Psoas muscle (tissue), 8 donors: ENCODE measurements at places on chromosomes 6 and 20. TPM values are rescaled to one million over a fixed set of nuclear protein-coding genes. Genes with fewer than 3 reads are reported as not detected.

- no peak for DNase-seq
- H3K27me3 ChIP-seq: peaks cover 52% of the 10 kb centered on the region
- H3K4me3 ChIP-seq: no peak overlapping the region
- H3K27ac ChIP-seq: no peak overlapping the region
Observed at GRCh38 chr6:137490961-137491360, 3.2 kb downstream of the OLIG3 start.

Gene KLC4
- total RNA-seq: 14.9 TPM

- peaks cover 6% of the 10 kb centered on the region for H3K4me1 ChIP-seq
- H3K27me3 ChIP-seq: no peaks in the 10 kb centered on the region
- no peaks in the 10 kb centered on the region for H3K36me3 ChIP-seq
- no peak overlapping the region for H3K4me3 ChIP-seq
- H3K27ac ChIP-seq: no peak overlapping the region
Observed at GRCh38 chr6:152952866-152953509, 29.9 kb downstream of the FBXO5 start.

Gene PABPC1L
- total RNA-seq: 2.8 TPM

DNA sequence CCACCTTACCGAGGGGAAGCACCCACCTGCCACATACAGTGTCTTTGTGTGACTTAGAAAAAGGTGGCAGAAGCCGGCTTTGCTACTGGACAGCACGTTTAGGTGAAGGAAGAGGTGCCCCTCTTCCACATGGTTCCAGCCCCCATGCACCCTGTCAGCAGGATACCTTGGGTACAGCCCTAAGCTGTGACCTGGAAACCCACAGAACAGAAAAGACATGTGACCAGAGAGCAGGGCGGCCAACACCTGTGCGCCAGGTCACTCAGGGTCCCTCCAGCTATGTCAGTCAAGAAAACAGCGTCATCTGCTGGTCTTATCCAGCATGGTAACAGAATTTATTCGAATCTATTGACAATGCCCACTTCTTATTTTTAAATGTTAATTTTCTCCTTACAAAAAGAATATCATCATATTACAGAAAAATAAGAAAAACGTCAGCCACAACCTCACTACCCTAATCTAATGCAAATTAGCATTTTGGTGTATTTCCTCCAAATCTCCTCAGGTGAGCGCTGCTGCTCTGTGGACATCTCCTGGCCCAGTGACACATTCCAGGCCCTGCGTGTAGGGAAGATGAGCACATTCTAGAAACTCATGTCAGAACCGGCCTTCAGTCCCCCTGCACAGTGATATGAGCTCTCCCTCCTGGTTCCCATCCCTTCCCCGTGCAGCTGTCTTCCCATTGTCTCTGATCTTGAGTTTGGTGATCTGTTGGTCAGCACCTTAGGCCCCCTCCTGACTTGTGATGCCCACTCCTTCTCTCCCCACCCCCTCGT is 37.2 kb downstream of the GTF2H5 start:
- no peak overlapping the region for H3K4me3 ChIP-seq
- H3K27me3 ChIP-seq: no peaks in the 10 kb centered on the region
- H3K36me3 ChIP-seq: no peaks in the 10 kb centered on the region
- no peak overlapping the region for H3K27ac ChIP-seq
- no peaks in the 10 kb centered on the region for H3K4me1 ChIP-seq

DNA sequence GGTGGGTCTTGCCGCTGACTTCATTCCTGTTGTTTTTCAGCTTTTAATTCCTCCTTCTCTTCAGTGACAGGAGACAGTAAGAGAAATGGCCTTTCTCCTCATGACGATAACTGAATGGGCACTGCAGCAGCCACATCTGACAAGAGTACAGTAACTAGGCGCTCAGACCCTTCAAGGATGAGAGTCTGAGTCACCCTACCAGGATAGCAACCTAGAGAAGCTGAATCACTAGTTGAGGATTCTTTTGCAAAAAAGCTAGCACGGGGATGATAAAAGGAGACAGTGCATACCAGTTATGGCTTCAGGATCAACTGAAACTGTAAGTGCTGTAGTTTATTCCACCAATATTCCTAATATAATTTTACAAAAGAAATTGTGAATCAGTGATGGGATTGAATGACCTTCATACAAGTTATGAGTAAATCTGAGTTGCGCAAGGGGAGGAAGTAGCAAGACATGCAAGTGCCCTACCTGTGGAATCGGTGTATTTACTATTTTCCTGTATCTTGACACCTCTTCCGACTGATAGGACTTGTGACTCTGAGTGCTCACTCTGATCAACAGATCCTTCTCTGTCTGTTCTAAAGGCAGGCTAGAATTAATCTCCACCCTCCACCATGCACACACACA is 161.8 kb upstream of the GRIK2 start:
- DNase-seq: no peak
- no peaks in the 10 kb centered on the region for H3K27me3 ChIP-seq
- no peaks in the 10 kb centered on the region for H3K36me3 ChIP-seq
- no peaks in the 10 kb centered on the region for H3K4me1 ChIP-seq
- no peak overlapping the region for H3K27ac ChIP-seq
- H3K4me3 ChIP-seq: no peak overlapping the region

DNA sequence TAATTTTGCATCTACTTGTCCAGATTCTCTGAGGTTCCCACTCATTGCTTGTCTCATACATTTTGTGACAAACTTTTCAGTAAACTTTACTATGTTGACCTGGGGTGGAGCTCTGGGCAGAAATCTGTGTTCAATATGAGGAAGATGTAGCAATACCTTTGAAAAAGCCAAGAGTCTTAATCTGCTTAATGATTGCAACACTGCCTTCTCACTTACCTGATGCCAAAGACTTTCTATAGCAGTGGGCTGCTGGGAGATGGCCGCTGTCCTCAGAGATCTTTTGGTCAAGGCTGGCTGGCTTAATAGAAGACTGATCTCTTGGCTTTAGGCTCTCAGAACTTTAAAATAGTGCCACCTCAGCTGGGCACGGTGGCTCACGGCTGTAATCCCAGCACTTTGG is 70.1 kb upstream of the RBM24 start:
- peak overlapping the region; percentile 22 for H3K4me3 ChIP-seq
- peaks cover 16% of the 10 kb centered on the region for H3K4me1 ChIP-seq
- DNase-seq: no peak
- no peaks in the 10 kb centered on the region for H3K36me3 ChIP-seq

GRCh38 chr6:27078734-27079357 is 168.7 kb upstream of the PRSS16 start:
- no peaks in the 10 kb centered on the region for H3K36me3 ChIP-seq
- H3K4me3 ChIP-seq: peak overlapping the region; percentile 39
- peaks cover 11% of the 10 kb centered on the region for H3K27me3 ChIP-seq
- H3K27ac ChIP-seq: no peak overlapping the region
- no peak for DNase-seq

Gene LPIN3
- 2.4 TPM for total RNA-seq

Gene MYB
- not detected for total RNA-seq

DNA sequence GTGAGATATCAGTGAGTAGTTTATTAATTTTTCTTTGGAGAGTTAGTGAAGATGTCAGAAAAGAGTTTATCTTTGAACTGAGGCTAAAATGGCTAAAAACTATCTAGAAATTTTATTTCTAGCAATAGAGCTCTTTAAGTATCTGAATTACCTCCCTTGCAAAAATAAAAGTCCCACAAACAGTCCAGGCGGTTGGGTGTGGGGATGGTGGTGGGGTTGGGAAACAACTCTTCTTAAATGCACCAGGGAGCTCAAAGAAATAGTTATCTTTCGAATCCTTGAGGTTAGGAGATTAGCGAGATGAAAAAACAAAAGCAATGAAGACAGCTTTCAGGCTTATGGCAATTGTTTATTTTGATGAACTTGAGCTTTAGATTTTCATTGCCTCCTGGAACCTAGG is 1299.1 kb upstream of the ADGRB3 start:
- no peaks in the 10 kb centered on the region for H3K27me3 ChIP-seq
- H3K4me3 ChIP-seq: no peak overlapping the region
- H3K27ac ChIP-seq: no peak overlapping the region
- H3K36me3 ChIP-seq: no peaks in the 10 kb centered on the region

DNA sequence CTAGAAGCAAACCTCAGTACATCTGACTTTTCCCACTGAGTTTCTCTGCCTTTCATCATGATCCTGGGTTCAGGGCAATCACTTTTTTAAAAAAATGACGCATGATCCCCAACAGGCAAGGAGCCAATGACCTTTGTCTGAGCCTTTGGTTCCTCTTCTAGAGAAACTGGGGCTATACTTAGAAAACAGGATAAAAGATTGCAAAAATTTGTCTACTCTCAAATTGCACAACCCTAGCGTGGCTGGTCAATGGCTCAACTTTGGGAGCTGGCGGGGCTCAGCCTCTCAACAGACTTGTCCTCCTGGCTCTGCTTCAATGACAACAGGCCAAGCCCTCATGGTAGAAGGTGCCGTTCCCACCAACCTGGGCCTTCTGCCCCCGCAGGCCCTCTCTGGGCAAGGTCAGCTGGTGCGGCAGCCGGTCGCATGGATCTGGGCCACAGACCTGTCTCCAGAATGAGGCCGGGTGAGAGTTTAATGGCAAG is 48.7 kb downstream of the PDYN start:
- DNase-seq: peak; percentile 85
- H3K27ac ChIP-seq: peak overlapping the region; percentile 81
- no peaks in the 10 kb centered on the region for H3K27me3 ChIP-seq
- H3K36me3 ChIP-seq: no peaks in the 10 kb centered on the region

GRCh38 chr6:18506382-18507017 is 119.3 kb downstream of the RNF144B start:
- H3K4me1 ChIP-seq: peaks cover 3% of the 10 kb centered on the region
- no peak overlapping the region for H3K4me3 ChIP-seq
- no peaks in the 10 kb centered on the region for H3K27me3 ChIP-seq
- no peak overlapping the region for H3K27ac ChIP-seq
- no peak for DNase-seq

- DNase-seq: no peak
- peak overlapping the region; percentile 80 for H3K27ac ChIP-seq
- no peaks in the 10 kb centered on the region for H3K36me3 ChIP-seq
- peaks cover 46% of the 10 kb centered on the region for H3K4me1 ChIP-seq
- H3K27me3 ChIP-seq: no peaks in the 10 kb centered on the region
Observed at GRCh38 chr6:100088009-100088408, 94.0 kb upstream of the MCHR2 start.

DNA sequence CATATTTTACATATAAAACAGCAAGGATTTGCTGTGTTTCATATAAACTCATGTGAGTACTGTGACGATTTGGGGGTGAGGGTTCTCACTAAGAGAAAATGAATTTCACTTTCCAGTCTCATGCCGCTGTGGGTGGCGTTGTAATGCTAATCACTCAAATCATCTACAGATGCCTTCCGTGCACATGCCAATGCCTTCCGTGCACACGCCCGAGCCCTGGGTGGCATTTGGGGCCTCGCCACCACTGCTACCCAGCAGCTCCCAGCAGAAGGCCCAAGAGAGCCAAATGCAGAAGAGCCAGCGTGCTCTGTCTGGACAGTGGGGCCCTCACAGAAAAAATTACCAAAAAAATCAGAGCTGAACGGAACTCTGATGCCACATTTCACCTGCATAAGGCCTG is 53.7 kb downstream of the WDR27 start:
- H3K4me3 ChIP-seq: no peak overlapping the region
- no peaks in the 10 kb centered on the region for H3K4me1 ChIP-seq
- DNase-seq: no peak
- H3K36me3 ChIP-seq: no peaks in the 10 kb centered on the region
- no peaks in the 10 kb centered on the region for H3K27me3 ChIP-seq
- H3K27ac ChIP-seq: no peak overlapping the region

- no peaks in the 10 kb centered on the region for H3K27me3 ChIP-seq
- H3K4me1 ChIP-seq: peaks cover 69% of the 10 kb centered on the region
- H3K36me3 ChIP-seq: no peaks in the 10 kb centered on the region
- H3K27ac ChIP-seq: peak overlapping the region; percentile 2
- no peak overlapping the region for H3K4me3 ChIP-seq
- DNase-seq: no peak
Observed at GRCh38 chr6:79070206-79070825, 7.7 kb downstream of the PHIP start.

DNA sequence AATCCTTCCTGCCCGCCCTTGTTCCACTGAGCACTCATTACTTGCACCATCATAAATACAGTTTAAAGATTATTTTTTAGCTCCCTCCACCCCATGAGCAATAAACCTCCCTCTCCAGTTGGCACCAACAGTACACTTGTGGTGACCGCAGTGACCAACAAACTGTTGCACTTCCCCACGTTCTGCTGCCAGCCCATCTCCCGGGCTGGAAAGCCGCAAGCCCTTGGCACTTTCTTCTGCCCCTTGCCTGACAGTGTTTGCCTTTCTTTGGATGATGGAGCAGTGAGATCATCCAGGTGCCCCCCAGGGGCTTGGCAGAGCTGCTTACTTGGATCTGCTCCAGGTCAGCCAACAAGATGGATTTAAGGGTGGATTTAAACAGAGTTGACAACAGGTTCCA is 21.6 kb downstream of the KCNB1 start:
- H3K27ac ChIP-seq: no peak overlapping the region
- H3K36me3 ChIP-seq: no peaks in the 10 kb centered on the region
- no peaks in the 10 kb centered on the region for H3K4me1 ChIP-seq
- DNase-seq: peak; percentile 15
- H3K4me3 ChIP-seq: no peak overlapping the region

- H3K4me1 ChIP-seq: no peaks in the 10 kb centered on the region
- no peaks in the 10 kb centered on the region for H3K27me3 ChIP-seq
- DNase-seq: no peak
- no peaks in the 10 kb centered on the region for H3K36me3 ChIP-seq
- H3K27ac ChIP-seq: no peak overlapping the region
- no peak overlapping the region for H3K4me3 ChIP-seq
Observed at GRCh38 chr6:106924694-106925523, 49.6 kb downstream of the CD24 start.

DNA sequence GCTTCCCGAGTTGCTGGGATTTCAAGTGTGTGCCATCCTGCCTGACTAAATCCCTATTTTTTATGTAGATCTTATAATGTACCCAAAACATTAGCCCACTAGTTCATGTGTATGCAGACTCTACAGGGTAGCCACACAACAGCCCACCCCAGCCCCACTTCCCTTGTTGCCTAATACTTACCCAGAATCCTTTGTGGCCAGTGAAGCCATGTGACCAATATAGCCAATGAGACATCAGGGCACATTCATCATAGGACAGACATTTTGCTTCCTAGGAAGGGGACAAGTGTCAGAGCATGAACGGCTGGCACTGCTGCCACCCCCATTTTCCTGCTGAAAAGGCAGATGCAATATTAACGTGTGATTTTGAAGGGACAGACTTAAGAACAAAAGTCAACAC is 36.0 kb upstream of the TCP11 start:
- no peaks in the 10 kb centered on the region for H3K27me3 ChIP-seq
- no peaks in the 10 kb centered on the region for H3K36me3 ChIP-seq
- H3K4me3 ChIP-seq: no peak overlapping the region

Gene FILIP1
- 86.8 TPM for total RNA-seq

DNA sequence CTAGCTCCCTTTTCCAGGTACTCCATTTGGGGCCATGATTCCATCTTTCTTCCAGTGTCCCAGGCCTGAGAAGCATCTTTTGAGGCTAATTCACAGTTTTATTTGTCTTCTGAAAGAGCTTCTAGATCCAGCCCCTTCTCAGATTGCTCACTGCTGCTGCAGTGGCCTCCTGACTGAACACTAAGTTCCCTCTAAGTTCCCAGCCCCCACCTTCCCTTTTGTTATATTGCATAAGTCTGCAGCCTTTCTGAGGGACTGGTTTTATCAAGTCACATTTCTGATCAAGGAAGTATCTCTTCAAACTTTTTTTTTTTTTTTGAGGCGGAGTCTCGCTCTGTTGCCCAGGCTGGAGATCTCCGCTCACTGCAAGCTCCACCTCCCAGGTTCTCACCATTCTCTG is 10.7 kb downstream of the MAPRE1 start:
- H3K4me3 ChIP-seq: no peak overlapping the region
- H3K4me1 ChIP-seq: peaks cover 26% of the 10 kb centered on the region
- peaks cover 55% of the 10 kb centered on the region for H3K36me3 ChIP-seq
- H3K27ac ChIP-seq: peak overlapping the region; percentile 57
